Stimulated activated CD4-positive, alpha-beta T cell treated with anti-CD3 and anti-CD28 coated beads, Interleukin-2, amount 100 ng/mL, for 48 hours (primary cell): ENCODE measurements at places on chromosomes 7 and 10.

DNA sequence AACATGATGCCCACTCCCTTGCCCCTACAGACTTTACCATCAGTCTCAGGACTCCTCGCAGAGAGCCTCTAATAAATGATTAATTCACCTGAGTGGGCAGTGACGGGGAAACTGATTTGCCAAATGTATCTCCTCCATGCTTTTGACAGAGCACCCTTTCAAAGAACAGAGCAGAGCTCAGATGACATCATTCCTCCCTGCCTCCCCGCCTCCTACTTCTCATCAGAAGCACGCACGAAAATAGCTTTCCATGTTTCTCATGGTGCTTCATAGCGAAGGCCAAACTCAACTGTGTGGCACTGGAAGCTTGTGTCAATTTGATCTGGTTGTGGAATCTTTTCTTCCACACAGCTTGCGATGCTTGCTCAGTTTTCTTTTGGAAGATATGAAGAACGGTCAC is 442.5 kb downstream of the RPS24 start:
- DNase-seq: no peak

GRCh38 chr7:106520962-106521514 is 139.9 kb downstream of the CCDC71L start:
- DNase-seq: no peak

- no peak for DNase-seq
Measured at GRCh38 chr7:30846378-30846777, 65.3 kb upstream of the AQP1 start.

DNA sequence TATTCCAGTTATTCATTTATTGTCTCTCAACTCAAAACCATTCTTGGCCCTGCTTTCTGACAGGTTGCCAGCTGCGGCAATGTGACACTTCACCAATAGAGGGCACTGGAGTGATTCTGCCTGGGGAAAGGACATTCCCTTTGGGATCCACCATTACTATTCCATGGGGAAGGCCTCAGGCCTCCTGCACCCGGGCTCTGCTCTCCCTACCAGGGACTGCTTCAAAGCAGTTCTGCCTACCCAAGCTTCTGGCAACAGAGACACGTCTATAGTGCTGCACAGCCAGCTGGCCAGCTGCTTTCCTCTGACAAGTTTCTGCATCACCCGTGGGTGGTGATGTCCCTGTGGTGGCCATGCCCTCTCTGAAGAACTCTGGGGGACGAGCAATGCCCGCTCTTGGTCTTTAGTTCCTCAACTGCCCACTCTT is 163.8 kb downstream of the ELMO1 start:
- peak; percentile 25 for DNase-seq

DNA sequence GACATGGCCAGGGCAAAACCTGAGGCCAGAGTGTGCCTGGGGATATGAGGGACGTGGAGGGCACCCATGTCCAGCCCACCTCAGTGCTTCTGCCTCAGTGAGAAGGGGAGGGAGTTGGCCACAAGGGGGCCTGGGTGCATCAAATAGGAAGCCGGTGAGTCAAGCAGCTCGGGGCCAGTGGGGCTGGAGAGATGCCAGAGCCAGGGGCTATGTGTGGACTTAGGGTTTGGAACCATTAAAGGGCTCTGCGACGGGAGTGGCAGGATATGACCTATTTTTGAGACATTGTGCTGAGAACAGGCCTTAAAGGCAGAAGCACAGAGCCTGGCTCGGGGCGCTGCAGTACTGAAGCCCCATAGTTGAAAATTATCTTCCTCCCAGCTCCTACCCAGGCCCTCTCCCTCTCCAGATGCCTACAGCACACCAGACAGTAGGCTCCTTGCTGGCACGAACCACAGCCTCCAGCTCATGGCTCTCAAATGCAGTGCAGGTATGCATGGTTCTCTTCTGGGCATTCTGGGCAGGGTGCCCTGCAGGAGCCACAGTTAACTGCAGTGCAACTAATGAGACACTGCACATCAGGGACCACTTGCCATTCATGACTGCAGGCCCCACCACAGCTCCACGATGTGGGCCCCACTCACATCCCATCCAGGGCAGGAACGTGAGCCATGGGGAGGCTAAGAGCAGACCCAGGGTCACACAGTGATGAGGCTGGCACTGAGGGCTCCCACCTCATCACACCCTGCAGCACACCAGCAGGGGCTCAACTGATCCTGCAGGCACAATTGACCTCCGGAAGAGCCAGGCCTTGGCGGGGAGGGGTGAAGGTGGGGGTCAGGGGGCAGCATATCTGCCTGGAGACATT is 7.2 kb upstream of the PGAM2 start:
- no peak for DNase-seq
